Osteoblast (primary cell): ENCODE measurements at places on chromosomes 2 and 18. TPM values are rescaled to one million over a fixed set of nuclear protein-coding genes. Genes with fewer than 3 reads are reported as not detected.
A peak's percentile ranks its signal among the peaks of the same experiment; 100 is the strongest.

ST6GAL2 gene
- 0.36 TPM in 1 of 2 replicates, not detected in the other for total RNA-seq

DNER gene
- 0.36 and 1.2 TPM in 2 replicates for total RNA-seq

DNA sequence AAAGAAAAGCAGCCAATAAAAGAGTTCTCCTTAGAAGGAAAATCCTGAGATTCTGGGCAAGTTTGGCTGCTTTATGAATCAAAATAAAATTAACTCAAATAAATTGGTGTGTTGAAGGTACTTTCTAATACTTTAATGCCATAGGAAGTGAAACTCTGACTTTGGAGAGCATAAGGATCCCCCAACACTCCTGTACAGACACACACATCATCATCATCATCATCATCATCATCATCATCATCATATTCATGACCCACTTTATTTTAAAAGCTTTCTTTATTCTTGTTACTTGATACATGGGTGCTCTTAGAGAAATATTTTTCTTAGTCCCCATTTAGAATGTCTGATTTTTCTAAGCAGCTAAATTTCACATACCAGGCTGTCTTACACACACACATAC is 283.1 kb upstream of the CYRIA start:
- peak; percentile 9 for DNase-seq

- no peak for DNase-seq
Observed at GRCh38 chr2:17821535-17822444, 5.5 kb downstream of the MSGN1 start.

DNA sequence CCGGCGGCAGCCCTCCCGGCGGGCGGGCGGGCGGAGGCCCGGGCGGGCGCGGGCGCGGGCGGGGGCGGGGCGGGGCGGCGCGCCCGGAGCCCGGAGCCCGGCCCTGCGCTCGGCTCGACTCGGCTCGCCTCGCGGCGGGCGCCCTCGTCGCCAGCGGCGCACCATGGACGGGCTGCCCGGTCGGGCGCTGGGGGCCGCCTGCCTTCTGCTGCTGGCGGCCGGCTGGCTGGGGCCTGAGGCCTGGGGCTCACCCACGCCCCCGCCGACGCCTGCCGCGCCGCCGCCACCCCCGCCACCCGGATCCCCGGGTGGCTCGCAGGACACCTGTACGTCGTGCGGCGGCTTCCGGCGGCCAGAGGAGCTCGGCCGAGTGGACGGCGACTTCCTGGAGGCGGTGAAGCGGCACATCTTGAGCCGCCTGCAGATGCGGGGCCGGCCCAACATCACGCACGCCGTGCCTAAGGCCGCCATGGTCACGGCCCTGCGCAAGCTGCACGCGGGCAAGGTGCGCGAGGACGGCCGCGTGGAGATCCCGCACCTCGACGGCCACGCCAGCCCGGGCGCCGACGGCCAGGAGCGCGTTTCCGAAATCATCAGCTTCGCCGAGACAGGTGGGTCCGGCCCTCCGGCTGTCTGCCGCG is at the start of gene INHBB:
TSS of gene INHBB (plus strand) at position 111 of the 641 bp plus-strand sequence. CDS start at position 164, 53 bp downstream.
- DNase-seq = peak; percentile 90

- no peak for DNase-seq
Observed at GRCh38 chr2:142153601-142154000, 22.8 kb upstream of the LRP1B start.
